ENCODE measurements at places on chromosomes 7 and 10.

DNA sequence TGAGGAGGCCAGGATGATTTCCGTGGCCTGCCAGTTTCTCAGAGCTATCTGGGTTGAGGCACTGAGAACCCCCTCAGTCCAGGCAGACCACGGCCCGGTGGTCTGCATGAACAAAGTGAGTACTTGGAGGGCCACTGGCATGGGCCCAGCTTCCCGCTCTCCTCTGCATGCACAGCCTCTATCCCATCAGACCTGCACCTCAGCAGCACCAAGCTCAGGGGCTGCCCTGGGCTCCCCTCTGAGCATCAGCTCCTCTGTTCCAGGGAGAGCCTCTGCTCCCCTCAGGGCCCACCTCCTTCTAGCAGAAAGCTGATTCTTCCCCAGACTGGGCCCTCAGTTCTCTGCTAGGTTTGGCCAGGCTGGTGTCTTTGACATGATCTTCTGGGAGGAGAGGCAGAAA lies 469.9 kb downstream of the DNAJB6 start:
- no peak for DNase-seq

DNA sequence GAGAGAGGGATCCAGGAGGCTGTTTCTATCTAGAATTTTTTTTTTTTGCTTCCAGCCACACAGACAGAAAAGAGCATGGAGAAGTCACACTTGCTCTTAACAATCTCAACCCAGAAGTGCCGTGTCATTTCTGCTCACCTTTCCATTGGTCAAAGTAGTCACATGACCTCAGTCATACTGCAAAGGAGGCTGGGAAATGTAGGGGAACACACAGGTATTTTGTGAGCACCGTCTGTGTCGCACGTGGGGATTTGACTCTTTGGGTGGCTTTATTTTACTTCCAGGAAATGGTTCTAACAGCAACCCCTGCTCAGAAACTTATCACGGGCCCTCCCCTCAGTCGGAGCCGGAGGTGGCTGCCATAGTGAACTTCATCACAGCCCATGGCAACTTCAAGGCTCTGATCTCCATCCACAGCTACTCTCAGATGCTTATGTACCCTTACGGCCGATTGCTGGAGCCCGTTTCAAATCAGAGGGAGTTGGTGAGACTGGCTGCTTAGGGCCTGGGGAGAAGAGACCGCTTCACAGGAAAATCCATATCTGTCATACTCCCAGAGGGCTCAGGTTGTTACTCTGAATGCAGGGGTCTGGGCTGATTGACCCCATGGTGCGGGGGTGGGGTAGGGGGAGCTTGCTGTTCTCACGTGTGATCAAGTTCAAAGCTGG lies 13.1 kb upstream of the CPA1 start:
- DNase-seq = no peak

GRCh38 chr10:45580371-45581215 lies 92.0 kb downstream of the ZFAND4 start:
- no peak for DNase-seq

- DNase-seq = no peak
These were observed 43.3 kb upstream of the NPTX2 start for GRCh38 chr7:98573816-98574215.

DNA sequence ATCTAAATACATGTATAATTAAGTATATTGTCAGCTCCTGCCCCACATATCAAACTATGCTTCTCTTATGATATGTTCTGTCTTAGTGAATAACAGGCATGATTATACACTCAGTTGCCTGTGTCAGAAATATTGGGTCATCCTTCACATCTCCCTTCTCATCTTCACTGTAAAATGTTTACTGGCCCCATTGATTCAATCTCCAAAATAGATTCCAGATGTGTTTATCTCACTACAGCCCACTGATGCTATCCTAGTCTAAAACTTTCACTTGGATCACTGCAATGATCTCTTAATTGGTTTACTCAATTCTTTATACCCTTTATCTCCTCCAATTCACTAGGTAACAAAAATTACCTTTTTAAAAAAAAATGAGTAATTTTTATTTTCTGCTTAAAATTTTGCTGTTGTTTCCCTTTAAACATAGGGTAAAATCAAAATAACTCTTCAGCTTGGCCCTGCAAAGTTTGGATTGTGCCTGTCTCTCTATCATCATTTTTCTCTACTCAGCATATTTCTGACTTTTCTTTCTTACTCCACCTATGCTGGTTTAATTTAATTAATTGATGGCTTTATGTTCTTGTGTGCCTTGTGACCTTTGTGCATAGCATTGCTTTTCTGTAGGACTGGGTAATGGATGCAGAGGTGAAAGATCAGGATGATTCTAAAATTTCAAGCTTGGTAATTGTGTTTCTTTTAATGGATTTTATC lies 233.9 kb upstream of the FOXP2 start:
- DNase-seq = no peak

- DNase-seq = no peak
These were observed 23.4 kb upstream of the DNAAF5 start for GRCh38 chr7:703049-703448.
